CD4-positive, alpha-beta T cell treated with Interleukin-2 at 100 ng/mL for 4 hours (primary cell): ENCODE measurements at places on chromosomes 5 and 9.

- DNase-seq = peak; percentile 87
Measured at GRCh38 chr5:140251527-140251973, 51.4 kb downstream of the PFDN1 start.

GRCh38 chr9:14389146-14389545 lies 75.2 kb upstream of the NFIB start:
- no peak for DNase-seq

DNA sequence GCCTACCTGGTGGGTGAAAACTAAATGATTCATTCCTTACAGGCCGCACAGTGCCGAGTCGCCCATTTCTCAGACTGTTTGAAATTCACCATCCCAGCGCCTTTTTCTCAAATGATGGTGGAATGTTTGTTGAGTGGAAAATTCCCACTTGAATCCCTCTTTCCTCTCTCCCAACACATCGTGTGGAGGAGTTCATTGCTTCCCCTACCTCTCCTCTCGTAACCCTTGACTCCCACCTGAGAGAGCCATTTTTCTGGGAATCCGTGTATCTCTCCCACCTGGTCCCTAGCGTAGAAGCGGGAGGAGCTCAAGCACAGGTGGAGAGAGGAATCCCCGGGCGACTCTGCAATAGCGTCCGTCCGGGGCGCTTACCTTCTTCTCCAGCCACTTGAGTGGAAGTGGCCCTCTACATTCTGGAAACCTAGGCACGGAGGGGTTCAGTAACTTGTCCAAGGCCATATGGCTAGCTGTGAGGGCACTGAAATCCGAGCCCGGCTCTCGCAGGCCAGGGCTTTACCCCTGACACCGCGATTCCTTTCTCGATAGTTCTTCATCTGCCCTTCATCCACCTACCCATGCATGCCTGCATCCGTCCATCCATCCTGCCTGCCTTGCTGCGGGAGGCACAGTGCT lies 683 bp downstream of the OSMR start:
- no peak for DNase-seq

DNA sequence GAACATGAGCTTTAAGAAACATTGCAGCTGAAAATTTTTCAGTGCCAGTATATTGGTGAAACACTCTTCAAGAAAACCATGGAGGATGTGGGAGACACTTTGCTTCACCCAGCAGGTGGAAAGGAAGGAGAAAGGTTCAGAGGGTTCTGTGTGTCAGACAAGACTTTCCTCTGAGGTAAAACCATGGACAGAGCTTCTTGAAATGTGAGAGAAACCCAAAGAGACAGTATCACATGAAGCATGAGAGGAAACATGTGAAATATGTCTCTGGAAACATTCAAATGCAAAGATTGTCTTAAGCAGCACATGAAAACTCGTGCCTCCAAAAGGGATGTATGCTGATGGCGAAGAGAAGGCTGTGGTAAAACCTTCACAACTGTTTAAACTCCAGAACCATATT lies 368.9 kb upstream of the ST8SIA4 start:
- DNase-seq = no peak

DNA sequence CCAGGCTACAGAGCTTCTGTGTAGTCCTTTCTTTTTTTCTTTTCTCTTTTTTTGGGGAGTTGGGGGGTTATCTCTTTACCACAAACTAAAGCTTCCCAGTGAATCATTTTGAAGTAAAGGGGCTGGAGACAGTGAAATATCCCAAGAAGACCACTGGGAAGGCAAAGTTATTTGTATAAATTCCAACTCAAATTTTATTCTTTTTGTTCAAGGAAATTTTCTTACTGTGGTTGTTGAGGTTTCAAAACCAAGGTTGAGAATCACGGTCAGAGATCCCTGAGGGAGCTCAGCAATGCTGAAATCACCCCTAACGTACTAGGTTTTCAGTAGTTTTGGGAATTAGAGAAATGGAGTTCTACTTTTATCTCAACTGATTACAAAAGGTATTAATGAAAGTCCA lies 175.7 kb downstream of the ARHGEF28 start:
- no peak for DNase-seq

- DNase-seq = no peak
Measured at GRCh38 chr5:10384483-10384882, 31.0 kb downstream of the MARCHF6 start.

DNA sequence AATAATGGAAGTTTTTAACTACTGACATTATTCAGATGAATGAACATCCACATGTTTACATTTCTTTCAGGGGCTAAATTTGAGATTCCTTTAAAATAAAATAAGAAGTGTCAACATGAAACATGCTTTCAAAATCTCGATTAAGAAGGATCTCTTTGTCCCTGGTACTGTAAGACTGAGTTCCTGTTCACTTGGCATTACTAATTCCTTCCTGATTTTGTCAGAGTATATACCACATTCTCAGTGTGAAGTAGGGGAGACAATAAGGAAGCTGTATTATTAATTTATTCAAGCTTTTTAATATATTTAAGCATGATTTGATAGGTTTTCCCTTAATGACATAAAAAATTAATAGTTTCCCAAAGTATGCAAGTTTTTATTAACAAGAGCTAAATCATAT lies 81.5 kb upstream of the GRHPR start:
- DNase-seq = no peak
